ENCODE measurements at places on chromosomes 3 and 15. TPM values are rescaled to one million over a fixed set of nuclear protein-coding genes. Genes with fewer than 3 reads are reported as not detected.

- no peaks in the 10 kb centered on the region for H3K36me3 ChIP-seq
- H3K4me1 ChIP-seq: peaks cover 16% of the 10 kb centered on the region
- peak; percentile 33 for DNase-seq
- H3K4me3 ChIP-seq: no peak overlapping the region
Observed at GRCh38 chr3:139117136-139117675, 72.5 kb upstream of the PRR23C start.

- H3K4me1 ChIP-seq: peaks cover 8% of the 10 kb centered on the region
- no peak overlapping the region for H3K27ac ChIP-seq
- no peak for DNase-seq
- H3K27me3 ChIP-seq: no peaks in the 10 kb centered on the region
- no peaks in the 10 kb centered on the region for H3K36me3 ChIP-seq
Observed at GRCh38 chr3:142274908-142275307, 49.5 kb upstream of the GK5 start.

DNA sequence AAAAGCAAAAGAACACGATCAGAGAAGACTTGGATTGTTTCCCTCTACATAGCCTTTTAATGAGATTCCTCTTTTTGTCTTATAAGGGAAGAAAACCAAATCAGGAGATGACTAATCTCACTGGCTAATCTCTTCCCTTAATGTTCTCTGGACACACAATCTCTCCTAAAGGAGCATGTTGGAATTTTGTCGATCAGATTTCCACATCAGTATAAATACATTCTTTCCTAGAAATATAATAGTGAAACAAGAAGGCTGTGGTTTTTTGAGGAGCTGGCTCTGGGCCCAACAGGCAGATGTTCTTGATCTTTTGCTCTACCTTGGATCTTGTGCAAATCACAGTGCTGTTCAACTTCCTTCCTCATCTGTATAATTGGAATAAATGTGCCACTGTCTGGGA lies 94.0 kb downstream of the GTPBP8 start:
- H3K4me3 ChIP-seq: no peak overlapping the region
- H3K27me3 ChIP-seq: no peaks in the 10 kb centered on the region
- H3K4me1 ChIP-seq: peaks cover 9% of the 10 kb centered on the region
- no peak overlapping the region for H3K27ac ChIP-seq
- DNase-seq: peak; percentile 97

DNA sequence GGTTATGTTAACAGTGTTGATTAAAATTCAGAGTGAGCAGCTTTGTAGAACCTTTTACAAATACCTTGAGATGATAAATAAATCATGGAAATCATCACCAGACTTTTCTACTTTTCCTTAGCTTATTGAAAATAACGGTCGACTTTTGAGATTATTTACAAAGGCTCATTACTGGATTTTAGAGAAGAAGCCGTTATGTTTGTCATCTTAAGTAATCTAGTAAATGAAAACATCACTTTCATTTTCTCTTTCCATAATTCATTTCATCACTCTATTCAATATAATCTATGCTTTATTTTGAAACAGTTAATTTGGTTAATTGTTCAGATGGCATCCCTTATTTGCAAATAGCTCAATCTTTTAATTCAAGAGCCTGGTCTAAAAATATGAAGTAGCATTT lies 3.6 kb downstream of the PLCL2 start:
- no peak for DNase-seq
- H3K4me1 ChIP-seq: peaks cover 16% of the 10 kb centered on the region
- no peak overlapping the region for H3K4me3 ChIP-seq
- no peaks in the 10 kb centered on the region for H3K27me3 ChIP-seq
- H3K27ac ChIP-seq: no peak overlapping the region

DNA sequence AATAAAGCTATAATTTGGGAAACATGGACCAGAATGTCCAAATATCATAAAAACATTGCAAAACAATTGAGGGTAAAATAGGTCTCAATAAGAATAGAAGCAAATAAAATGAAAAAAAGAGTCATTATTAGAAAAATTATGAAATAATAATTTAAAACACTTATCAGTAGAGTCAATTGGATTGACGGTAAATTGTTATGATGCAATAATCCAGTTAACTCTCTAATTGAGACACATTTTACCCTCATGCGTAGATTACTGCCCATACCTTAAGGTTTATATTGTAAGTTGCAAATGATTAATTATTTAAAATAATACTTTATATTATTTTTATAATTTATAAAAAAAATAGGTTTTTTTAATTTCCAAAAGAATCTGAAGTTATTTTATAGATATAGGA lies 73.4 kb upstream of the POU1F1 start:
- H3K27ac ChIP-seq: no peak overlapping the region
- H3K4me3 ChIP-seq: no peak overlapping the region
- H3K36me3 ChIP-seq: no peaks in the 10 kb centered on the region
- no peak for DNase-seq

GRCh38 chr3:80331494-80332170 lies 563.8 kb upstream of the ROBO1 start:
- no peaks in the 10 kb centered on the region for H3K4me1 ChIP-seq
- H3K27me3 ChIP-seq: no peaks in the 10 kb centered on the region
- no peak overlapping the region for H3K27ac ChIP-seq

The CIAO2A gene
- 53.4 TPM for total RNA-seq

The PARL gene
- 64.7 TPM for total RNA-seq

The SCN11A gene
- 0.20 TPM for total RNA-seq

The ZNF660 gene
- total RNA-seq: 5.5 TPM

The DBR1 gene
- total RNA-seq: 14.8 TPM

The ARPP21 gene
- 0.45 TPM for total RNA-seq

The MYNN gene
- 12.6 TPM for total RNA-seq

Data from astrocyte (in vitro differentiated cells and primary cell).